ENCODE measurements at places on chromosomes 13 and 19.

GRCh38 chr13:105509981-105510762 is 1025.3 kb downstream of the EFNB2 start:
- DNase-seq = no peak

DNA sequence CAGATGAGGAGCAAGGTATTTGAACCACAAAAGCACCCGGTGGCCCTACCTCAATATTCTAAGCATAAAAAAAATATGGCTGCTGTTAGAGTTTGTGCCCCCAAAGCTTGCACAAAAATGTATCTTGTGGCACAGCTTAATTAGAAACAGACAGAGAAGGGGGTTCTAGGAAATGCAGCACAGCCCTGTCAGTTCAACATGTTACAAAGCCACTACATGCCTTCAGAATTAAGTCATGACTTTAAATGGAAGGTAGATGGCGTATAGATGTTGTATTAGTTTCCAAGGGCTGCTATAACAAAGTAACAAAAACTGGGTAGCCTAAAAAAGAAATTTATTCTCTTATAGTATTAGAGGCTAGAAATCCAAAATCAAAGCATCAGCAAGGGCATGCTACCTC is 703.8 kb downstream of the DIAPH3 start:
- no peak for DNase-seq

GRCh38 chr13:44868397-44868796 is 120.9 kb downstream of the NUFIP1 start:
- no peak for DNase-seq

GRCh38 chr13:57899096-57899495 is 267.6 kb downstream of the PCDH17 start:
- DNase-seq = no peak

GRCh38 chr19:33580645-33581037 is 41.1 kb upstream of the CHST8 start:
- DNase-seq = no peak

DNA sequence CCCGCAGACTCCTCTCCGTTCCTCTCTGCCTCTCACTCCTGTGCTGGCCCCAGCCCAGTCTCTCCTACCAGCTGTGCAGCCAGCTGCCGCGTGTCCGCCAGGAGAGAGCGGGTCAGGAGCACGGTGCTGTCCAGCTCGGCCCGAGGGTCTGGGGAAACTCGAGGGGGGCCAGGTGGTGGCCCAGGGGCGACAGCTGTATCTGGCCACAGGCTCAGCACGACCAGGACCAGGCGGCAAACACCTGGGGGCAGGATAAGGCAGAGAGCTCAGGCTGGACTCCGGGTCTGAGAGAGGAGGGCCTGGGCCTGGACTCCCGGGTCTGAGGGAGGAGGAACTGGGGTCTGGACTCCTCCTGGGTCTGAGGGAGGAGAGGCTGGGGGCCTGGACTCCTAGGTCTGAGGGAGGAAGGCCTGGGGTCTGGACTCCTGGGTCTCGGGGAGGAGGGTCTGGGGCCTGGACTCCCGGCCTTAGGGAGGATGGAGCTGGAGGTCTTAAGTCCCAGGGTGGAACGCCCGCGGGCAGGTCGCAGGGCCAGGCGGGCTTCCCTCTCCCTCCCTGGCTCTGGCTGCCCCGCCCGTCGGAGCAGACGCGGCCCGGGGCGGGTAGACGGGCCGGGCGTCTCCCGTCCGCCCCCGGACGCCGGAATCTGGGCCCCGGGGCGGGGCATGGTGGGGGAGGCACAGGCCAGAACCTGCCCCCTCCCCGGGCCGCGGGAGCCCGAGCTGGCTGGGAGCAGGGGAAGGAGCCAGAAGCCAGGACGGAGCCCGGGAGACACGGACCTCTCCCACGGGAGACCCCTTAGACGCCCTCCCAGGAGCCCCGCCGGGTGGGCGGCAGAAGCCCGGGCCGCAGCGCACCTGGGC is 1.3 kb downstream of the IL11 start:
- DNase-seq = no peak

DNA sequence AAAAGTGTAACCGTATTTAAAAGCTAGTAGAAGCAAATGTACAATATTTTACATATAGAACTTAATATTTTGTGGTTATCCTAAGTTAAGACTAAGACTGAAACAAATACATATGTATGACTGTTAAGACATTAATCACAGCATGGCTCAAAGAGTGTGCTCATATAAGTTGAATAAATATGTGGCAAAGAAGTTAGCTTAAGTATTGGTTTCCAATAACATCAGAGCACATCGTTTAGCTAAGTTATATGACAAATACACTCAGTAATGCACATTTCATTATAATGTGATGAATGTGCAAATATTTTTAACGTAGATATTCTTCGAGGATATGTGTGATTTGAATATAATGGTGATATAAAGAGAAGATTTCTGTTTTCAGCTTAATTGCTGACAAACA is 253.8 kb downstream of the SLITRK5 start:
- no peak for DNase-seq

DNA sequence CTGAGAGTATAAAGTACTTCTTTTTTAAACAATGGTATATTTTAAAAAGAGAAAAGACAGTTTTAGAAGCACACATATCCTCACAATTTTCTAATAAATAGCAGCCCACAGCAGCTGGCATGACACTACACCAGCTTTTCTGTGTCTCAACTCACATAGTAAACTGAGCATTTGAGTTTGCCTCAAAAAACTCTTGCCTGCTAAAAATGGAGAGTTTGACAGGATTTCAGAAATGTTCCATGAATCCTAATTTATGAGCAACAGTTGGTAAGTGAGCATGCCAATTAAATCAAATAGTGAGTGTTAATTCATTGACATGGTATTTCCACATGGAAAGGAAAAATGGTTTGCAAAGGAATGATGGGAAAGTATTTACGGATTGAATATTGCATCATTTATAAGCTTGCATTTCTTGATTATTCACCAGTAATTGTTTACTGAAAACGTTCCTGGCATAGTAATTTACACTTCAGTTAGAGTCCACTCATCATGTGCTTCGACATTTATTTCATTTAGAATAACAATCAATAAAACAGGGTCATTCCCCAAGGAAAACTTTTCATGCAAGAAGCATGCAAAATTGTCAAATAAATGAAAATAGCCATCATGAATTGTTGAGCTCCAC is 323.0 kb downstream of the EFNB2 start:
- DNase-seq = no peak
